ENCODE measurements at places on chromosomes 3 and 15.
A peak's percentile ranks its signal among the peaks of the same experiment; 100 is the strongest.

GRCh38 chr15:57273402-57273801 is 102.9 kb upstream of the CGNL1 start:
- no peak for DNase-seq

DNA sequence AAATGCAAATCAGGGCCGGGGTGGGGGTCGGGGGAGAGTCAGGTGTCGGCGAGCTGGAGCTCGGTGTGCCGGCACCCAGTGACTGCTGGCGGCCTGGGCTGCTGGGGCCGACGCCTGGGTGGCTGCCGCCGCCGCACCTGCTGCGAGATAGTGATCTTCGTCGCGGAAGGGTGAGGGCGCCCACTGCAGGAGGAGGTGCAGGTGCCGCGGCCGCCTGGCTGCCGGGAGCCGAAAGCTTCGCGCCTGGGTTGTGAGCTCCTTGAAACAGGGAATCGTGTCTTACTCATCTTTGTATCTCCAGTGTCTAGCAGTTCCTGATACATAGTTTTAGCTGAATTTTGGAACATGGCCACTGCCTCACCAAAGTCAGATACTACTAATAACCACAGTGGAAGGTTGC is 64.0 kb upstream of the CPOX start:
- DNase-seq, result no peak

GRCh38 chr3:45499529-45499928 is 95.0 kb upstream of the LIMD1 start:
- peak; percentile 45 for DNase-seq

- DNase-seq, result no peak
These were observed 183.7 kb downstream of the FRMD5 start for GRCh38 chr15:44011238-44011854.

DNA sequence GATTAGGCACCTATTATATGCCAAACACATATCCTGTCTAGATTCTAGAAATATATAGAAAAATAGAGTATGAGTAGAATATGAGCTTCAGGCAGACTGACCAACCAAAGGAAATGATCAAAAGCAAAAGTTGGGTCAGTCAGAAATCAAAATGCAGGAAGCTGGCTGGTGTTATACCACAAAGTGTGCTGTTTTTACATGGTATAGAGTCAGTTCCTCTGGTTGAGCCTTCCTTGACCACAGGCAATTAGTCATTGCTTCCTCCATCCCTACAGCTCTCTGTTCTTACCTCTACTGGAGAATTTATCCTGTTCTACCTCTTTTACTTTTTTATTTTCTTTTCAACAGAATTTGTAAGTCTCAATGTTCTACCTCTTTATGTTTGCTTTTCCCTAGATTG is 149.8 kb downstream of the TMCO5A start:
- DNase-seq, result no peak

GRCh38 chr3:57274845-57275244 is 17.6 kb downstream of the ASB14 start:
- DNase-seq, result no peak

- peak; percentile 2 for DNase-seq
These were observed 75.4 kb downstream of the REC114 start for GRCh38 chr15:73518180-73518862.

DNA sequence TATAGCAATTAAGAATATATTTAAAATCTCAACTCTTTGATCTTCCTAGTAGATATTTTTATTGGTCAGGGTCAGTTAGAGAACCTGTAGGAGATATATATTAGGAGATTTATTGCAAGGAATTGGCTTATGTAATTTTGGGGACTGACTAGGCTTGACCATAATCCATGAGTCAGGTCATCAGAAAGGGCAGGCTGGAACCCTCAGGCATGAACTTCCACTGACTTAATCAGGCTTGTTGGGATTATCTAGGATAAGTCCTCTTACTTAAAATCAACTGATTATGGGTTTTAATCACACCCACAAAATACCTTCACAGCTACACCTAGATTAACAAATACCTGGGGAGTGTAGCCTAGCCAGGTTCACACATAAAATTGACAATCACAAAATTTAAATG is 156.1 kb downstream of the MYRIP start:
- DNase-seq, result no peak

DNA sequence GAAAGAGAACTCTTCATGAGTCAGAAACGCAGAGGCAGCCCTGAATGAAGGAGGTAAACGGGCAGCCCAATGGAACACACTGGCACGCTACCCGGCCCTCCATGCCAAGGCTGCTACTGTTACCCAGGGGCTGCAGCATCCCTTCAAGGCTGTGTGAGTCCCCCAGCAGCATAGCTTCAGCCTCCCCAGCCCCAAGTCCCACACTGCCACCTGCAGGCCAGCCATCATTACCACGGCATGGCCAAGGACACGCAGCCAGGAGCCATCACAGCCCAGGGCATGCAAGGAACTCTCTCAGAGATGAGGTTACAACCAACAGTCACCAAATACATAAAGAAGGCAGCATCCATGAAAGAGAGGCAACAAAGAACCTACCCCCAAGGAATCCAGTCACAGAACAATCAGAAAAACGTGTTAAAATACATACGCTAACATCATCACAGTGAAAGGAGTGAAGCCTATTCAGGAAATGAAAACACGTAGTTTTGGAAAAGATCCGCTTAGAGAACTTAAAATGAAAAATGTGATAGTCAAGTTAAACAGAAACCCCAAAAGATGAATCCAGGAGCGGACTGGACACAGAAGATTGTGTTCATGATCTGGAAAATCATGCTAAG is 22.4 kb downstream of the PLA2G4F start:
- peak; percentile 43 for DNase-seq

- DNase-seq, result no peak
These were observed 651.0 kb upstream of the ARPP21 start for GRCh38 chr3:34988296-34988695.

Measured in NCI-H2029 (cell line).